ENCODE measurements at places on chromosomes 5 and 9.
A peak's percentile ranks its signal among the peaks of the same experiment; 100 is the strongest.

- DNase-seq: no peak
These were observed 24.2 kb downstream of the TRIO start for GRCh38 chr5:14167211-14167845.

GRCh38 chr9:92974761-92975755 is 27.7 kb downstream of the FGD3 start:
- no peak for DNase-seq

DNA sequence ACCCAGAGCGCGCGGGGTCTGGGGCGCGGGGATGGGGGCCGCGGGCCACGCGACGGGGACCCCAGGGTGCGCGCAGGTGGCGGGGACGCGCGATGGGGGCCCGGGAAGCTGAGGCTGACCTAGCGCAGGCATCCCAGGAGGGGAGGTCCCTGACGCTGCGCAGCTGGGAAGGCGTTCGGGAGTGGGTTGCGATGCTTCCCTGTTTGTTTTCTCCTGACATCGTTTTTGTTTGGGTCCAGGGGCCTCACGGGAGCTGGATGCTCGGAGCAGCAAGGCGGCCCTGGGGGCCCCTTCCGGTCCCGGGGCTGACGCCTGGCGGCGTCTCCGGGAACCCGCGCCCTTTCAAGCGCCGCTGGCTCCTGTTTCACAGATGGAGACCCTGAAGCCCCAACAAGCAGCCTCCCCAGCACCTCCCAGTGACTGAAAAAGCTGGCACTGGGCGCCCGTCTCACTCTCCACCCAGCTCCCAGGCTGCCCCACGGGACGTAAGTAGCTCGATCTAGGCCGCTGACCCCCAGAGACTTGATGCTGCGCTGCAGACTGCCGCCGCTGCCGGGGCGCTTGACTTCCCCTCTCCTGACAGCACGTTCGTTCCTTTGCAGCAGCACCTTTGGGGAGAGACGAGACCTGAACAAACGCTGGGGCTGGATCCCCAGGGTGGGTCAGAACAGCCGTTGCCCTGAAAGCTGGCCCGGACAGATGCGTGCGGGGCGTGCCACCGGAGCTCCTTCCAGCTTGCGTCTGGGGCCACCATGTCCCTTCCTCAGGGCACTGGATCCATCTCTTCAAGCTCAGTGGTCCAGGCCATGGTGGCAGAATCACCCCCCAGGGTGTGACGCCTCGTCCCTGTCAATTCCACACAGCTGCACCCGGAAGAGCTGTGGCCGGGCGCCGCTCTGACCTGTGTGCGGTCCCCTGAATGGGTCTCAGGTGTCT is 593 bp downstream of the BRD3OS start:
- peak; percentile 87 for DNase-seq

- no peak for DNase-seq
These were observed 370.1 kb upstream of the TLE4 start for GRCh38 chr9:79201636-79202035.

GRCh38 chr5:35979715-35980114 is 11.5 kb downstream of the UGT3A1 start:
- DNase-seq: no peak
